ENCODE measurements at places on chromosomes 6 and 20.

DNA sequence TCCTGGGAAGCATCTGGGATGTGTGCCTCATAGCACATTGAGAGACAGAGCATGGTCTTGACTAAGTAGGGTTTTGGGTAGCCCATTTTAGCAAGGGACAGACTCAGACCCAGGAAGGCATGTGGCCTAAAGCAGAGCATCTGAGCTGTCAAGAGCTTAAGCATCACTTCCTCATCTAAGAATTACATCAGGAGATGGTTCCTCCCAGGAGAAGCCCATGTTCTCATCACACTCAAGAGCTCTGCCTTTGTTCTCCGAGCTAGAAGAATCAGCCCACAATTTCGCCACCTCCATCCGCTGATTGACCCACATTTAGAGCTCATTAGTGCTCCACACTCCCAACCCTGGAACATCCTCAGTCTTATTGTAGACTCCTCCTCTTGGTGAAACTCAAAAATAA, 68.3 kb downstream of the NPEPL1 start:
- DNase-seq: no peak

DNA sequence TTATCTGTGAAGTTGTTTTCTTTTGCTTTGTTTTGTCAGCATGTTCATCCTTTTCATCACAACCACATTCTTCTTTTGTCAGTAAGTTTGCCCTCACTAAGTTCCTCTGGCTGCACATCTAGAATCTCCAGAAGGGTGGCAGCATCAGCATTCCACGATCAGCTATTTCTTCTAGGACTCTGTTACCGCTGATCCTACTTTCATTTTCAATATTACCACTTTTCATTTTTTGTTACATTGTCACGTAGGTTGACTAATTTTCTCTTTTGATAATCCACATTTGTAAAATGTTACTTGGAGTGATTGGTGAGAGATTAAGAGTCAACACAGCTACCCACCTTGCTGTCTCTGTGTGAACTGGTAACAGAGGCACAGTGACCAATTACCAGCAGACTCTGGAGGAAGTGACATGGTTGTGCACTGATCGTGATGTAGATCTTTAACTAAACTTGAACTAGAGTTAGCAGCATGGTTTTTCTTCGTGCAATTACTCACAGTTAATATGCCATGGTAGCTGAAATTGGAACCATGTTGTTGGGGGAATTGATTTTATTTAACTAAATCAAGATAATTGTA, 307.9 kb upstream of the SLC35B3 start:
- no peak for DNase-seq

- no peak for DNase-seq
Measured at GRCh38 chr20:59403261-59403961, 103.0 kb downstream of the EDN3 start.

GRCh38 chr6:48476257-48476656, 365.3 kb upstream of the PTCHD4 start:
- DNase-seq: no peak

DNA sequence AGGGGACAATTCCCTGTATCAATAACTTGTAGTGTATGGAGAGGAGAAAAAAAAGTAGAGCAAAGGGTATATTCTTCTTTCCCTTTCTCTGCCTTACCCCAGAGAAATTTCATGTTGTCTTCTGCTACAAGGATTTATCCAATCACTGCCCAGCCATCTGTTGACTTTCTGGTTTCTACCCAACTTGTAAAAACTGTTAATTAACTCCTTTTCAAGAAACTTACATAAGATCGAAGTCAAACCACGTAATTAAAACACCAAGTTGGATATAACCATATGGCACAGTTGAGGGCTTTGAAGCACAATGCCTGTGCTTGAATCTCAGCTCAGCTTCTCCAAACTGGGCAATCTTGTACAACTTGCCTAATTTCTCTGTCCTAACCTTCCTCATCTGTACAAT, 99.5 kb downstream of the MAN1A1 start:
- no peak for DNase-seq

GRCh38 chr6:45300736-45301135, 27.4 kb upstream of the RUNX2 start:
- no peak for DNase-seq

DNA sequence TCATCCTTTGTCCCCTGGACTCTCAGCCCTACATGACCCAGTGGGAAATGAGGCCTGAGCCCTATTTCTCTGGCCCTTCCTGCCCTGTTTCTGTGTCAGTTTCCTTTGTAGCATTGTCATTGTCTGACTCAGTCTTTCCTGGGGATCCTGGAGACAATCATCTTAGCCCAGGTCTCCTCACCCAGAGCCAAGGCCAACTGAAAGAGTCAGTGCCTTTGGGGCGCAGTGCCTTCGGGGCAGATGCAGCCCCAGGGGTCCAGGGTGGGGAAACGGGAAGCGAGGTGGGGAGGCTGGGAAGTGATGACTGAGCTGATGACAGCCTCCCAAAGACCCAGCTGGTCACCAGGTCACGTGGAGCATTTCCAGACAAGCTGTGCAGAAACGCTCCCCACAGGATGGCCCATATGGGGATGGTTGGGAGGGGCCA, 93.3 kb upstream of the SULF2 start:
- no peak for DNase-seq

GRCh38 chr6:98633886-98634285, 200.5 kb upstream of the POU3F2 start:
- DNase-seq: no peak
